Vagina (tissue), 2 donors: ENCODE measurements at places on chromosomes 13 and 19.

GRCh38 chr13:41315443-41316047 is 4.5 kb downstream of the NAA16 start:
- no peak for DNase-seq

DNA sequence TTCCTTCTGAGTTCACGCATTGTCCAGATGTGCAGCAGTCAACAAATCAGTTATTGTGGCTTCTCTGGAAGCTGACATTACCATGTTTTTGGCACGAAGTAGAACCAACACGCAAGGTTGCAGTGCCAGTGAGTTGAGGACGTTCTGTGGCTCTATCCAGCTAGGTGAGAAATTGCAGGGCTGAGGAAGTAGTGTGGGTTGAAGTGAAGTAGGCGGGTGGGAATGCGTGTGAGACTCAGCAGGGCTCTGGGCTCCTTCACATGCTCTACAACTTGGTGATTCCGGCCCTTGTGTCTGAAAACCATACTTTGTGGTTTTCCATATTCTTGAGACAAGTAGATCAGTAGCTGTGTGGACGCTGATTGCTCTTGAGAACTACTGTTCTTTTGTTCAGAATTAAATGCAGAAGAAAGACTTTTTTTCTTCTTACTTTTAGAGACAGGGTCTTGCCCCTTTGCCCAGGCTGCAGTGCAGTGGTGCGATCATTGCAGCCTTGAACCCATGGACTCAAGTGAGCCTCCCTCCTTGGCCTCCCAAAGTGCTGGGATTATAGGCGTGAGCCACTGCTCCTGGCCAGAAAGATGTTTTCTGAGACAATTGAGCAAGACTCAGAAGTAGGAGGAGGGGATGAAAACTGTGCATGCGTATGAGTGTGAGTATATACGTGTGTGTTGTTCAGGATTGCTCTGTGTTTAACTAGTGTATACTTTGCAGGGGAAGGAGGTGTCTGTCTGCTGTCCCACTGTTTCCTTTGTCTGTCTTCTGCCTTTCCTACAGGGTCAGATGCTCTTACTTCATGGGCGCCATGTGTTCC is 46.2 kb downstream of the GATAD2A start:
- no peak for DNase-seq

GRCh38 chr13:46901721-46902120 is 4.9 kb upstream of the HTR2A start:
- DNase-seq = no peak

- no peak for DNase-seq
Measured at GRCh38 chr13:113091891-113092775, 13.5 kb upstream of the F7 start.

DNA sequence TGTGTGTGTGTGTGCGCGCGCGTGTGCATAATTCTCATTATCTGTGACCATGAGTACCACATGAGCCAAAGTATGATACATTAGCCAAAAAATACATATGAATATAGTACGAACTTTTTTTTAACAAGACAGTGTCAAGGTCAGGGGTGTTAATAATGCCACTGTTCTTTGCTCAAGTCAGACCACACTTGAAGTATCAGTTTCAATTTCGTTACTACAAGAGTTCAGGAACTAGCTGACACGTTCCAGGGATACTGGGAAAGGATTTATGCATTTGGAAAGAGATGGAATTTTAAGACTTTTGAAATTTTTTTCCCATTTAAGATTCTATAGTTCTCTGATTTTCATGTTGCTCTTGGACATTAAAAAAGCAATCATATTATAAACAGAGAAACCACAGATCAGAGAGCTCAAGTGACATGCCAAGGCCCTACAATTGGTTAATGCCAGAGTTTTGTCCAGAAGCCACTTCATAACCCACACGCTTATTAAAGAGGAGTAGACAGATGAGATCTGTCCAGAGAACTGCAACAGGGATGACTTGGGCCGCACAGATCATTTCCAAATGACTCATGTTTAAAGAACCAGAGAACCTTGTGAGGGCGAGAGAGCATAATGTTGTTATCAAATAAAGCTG is 718.8 kb upstream of the SGCG start:
- DNase-seq = no peak

- DNase-seq = no peak
Measured at GRCh38 chr13:30504081-30504480, 38.3 kb upstream of the HMGB1 start.

GRCh38 chr13:41246969-41247680 is 16.3 kb downstream of the MTRF1 start:
- no peak for DNase-seq

DNA sequence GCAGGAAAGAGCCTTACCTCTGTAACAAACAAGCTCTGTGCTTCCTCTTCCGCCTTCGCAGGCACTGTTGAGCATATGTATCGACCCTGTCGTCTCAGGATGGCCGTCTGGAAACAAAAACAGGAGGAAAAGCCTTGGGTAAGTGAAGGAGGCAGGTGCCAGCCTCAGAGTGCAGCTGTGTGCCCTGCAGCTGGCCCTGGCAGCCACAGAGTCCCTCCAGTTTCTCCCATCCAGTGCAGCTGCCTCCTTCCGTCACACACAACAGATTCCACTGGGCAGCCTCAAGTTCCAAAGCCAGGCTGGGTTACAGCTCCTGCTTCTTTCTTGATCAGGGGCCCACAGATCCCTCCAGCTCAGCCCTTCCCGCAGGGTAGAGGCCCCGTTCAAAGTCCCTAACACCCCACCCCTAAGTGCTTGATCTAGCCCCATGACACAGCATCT is 47.7 kb downstream of the DOCK9 start:
- no peak for DNase-seq

GRCh38 chr13:113750554-113751399 is 8.2 kb upstream of the TMEM255B start:
- no peak for DNase-seq

- DNase-seq = no peak
Measured at GRCh38 chr13:97889803-97890202, 63.7 kb upstream of the IPO5 start.

DNA sequence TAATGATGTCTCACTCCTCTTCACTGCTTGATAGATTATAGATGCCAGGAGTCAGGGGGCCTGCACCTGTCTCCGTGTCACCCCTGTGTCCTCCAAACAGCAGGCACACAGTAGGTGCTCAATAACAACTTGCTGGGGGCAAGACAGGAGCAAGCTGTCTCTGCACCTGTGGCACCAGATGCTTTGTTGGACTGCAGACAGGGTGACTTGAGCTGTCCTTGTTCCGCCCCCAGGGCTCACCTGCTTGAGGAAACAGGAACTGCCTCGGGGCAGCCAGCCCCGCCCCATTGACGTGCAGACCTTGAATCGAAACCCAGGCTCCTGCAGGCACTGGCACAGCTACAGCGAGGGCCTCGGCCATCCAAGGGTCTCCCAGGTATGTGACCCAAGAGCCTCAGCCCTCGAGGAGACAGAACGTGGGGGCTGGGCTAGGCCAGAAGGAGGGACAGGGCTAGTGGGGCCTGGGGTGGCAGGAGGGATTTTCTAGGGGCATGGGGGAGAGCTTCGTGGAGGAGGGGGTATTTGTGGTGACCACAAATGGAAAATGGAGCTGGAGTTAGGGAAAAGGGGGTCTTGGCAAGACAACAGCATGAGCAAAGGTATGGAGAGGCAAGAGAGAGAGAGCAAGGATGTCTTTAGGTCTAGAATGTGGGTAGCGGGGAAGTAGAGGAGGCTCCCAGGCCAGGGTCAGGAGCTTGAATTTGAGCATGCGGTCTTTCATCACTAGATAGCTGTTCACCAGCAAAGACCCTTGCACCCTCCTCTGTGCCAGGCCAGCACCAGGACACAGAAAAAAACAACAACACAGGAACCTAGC is at the start of gene HSH2D:
HSH2D (plus strand) TSS at position 287 of the 817 bp plus-strand sequence. CDS start 5,066 bp downstream, outside the sequence.
- DNase-seq = no peak

DNA sequence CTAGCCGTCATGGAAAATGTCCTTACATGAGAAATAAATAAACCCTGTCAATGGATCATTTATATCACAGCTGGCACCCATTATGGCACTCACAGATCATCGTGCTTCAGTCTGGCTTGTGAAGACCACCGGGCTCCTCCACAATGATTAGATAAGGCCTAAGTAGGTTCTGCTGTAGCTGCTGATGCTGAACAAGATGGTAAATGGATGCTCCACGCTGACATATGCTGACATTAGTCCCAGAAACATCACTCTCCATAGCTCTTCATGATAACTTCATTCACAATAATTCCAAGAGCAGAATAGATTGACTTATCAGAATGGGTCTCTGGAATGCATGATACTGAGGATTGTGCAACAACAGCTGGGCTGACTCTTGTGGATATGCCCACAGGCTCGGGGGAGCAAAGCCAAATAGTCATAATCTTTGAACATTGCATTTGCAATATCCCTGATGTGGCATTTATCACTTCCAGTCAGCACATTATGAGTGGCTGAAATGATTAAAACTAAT is 63.8 kb upstream of the RXFP2 start:
- DNase-seq = no peak

DNA sequence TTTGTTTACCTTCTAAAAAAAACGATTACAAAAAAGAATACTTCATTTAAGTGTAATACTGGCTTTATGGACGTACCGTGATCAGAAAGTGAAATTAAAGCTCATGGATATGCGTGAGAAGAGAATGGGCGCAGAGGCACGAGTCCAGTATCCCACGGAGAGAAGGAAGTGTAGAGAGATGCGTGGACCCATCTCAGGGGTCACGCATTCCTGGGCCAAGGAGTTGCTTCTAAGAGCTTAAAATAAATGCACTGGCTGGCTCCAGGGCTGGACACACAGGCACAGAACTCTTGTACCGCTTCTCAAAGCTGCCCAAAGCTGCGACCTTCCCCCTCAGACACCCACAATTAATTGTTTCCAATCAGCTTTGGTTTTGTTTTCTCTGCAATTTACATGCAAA is 8.7 kb upstream of the SPC24 start:
- no peak for DNase-seq

DNA sequence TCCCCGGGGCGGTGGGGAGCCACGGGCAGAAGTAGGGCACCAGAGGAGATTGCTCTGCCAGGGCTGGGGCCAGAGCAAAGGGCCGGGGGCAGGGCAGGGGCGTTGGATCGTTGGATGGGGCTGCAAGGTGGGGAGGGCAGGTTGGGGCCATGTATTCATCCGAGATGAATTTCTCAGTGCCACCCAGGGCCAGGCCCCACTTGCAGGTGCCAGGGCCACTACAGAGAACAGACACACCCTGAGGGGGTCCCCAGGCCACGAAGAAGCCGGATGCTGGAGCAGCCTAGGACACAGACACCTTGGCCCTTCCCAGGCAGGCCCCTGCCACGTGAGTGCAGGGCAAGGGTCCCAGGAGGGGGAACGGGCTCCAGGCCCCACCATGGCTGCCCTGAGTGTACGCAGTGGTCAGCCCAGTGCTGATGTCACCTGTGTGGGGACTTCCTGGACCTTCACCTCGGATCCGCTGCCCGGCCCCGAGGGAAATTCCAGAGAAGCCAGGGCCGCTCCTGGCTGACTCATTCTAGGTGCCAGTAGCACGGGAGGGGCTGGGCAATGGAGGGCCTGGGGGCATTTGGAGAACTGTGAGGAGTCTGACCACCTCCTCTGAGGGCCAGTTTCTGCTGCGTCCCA is 9.6 kb upstream of the SBNO2 start:
- no peak for DNase-seq

DNA sequence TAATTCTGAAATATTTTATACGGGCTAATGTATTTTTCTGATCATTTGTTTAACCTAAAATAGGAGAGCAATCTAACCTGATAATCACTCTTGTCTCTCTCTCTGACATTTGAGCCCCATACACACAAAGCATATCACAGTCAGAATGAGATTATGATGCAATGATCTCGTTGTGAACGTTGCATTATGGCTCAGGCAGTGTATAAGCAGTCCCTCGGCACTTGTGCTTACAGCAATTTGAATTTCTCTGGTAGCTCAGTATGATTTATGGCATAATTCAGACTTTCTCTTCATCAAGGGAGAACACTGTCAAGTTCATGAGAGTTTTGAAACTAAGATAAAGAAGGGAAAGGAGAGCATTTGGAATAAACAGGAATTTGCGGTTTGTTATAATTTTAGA is 256.1 kb downstream of the DACH1 start:
- no peak for DNase-seq

DNA sequence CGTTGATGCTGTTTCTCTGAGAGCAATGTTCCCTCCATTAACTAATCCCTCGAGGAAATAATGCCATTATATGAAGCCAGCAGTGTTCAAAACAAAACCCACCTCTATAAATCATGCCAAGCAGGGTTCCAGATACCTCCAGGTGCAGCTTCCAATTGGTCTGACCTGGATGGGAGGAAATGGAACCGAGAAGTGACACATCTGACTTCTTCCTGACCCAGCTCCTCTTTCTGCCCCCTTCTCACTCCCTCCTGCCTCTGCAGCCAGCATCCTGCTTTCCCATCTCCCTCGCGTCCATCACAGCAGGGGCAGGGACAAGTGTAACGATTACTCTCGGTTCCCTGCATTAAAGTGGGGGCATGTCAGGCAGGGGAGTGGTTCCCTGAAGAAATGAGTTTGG is 37.5 kb downstream of the HSPH1 start:
- no peak for DNase-seq

- DNase-seq = no peak
Measured at GRCh38 chr19:28641395-28641794, 571.6 kb downstream of the UQCRFS1 start.

DNA sequence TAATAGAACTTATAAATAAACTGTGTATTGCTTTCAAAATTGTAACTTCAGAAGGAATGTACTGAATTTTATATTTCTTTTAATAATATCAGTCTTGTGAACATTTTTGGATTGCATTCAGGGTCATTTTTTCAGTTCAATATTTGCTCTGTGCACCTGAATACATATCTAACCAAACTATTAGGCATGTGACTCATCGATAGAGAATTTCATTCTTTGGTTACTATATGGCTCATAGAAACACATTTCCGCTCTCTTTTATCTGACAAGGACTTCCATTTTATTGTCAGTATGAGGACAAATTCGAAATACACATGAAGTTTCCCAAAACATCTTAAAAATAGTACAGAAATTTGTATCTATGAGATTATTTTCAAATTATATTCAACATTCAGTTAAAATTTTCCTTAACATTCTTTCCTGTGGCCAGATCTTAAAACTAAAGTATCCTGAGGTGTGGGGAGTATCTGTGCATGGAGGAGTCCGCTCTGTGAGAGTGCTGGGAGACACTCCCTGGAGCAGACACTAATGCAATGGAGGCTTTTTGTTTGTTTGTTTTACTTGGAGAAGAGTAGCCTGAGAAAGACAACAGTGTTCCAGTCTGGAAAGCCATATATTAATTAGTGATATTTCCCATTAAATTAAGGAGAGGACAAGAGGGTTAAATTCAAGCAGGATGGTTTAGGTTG is 483.6 kb downstream of the PCDH20 start:
- no peak for DNase-seq

- DNase-seq = peak; percentile 91
Measured at GRCh38 chr19:4061683-4062418, 4.8 kb downstream of the ZBTB7A start.
